Sigmoid colon (tissue), 7 donors: ENCODE measurements at places on chromosomes 6 and 20. TPM values are rescaled to one million over a fixed set of nuclear protein-coding genes. Genes with fewer than 3 reads are reported as not detected.

The SLC22A23 gene
- 8.1 TPM for total RNA-seq

The PACSIN1 gene
- total RNA-seq, result 0.49 TPM

The CLIC5 gene
- total RNA-seq, result 2.9 TPM

GRCh38 chr6:138757136-138757535, 16.4 kb upstream of the CCDC28A start:
- no peaks in the 10 kb centered on the region for H3K4me1 ChIP-seq
- no peak overlapping the region for H3K4me3 ChIP-seq
- H3K27ac ChIP-seq, result no peak overlapping the region
- DNase-seq, result no peak
- no peaks in the 10 kb centered on the region for H3K27me3 ChIP-seq
- H3K36me3 ChIP-seq, result no peaks in the 10 kb centered on the region

DNA sequence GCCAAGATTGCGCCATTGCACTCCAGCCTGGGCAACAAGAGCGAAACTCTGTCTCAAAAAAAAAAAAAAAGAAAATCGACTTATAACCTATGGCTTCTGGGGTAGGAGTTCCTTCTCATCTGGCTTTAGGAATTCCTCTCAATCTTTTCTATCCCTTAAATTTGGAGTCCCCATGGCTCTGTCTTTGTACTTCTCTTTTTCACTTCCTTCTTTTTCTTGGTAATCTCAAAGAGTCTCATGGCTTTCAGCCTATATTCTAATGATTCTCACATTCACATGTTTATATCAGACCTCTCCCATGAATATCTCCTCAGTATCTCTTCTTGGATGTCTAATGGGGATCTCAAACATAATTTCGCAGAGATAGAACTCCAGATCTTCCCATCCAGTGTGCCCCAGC, 42.8 kb upstream of the RALGAPA2 start:
- H3K4me3 ChIP-seq, result no peak overlapping the region
- no peak for DNase-seq
- no peaks in the 10 kb centered on the region for H3K27me3 ChIP-seq
- H3K27ac ChIP-seq, result no peak overlapping the region
- H3K4me1 ChIP-seq, result no peaks in the 10 kb centered on the region

DNA sequence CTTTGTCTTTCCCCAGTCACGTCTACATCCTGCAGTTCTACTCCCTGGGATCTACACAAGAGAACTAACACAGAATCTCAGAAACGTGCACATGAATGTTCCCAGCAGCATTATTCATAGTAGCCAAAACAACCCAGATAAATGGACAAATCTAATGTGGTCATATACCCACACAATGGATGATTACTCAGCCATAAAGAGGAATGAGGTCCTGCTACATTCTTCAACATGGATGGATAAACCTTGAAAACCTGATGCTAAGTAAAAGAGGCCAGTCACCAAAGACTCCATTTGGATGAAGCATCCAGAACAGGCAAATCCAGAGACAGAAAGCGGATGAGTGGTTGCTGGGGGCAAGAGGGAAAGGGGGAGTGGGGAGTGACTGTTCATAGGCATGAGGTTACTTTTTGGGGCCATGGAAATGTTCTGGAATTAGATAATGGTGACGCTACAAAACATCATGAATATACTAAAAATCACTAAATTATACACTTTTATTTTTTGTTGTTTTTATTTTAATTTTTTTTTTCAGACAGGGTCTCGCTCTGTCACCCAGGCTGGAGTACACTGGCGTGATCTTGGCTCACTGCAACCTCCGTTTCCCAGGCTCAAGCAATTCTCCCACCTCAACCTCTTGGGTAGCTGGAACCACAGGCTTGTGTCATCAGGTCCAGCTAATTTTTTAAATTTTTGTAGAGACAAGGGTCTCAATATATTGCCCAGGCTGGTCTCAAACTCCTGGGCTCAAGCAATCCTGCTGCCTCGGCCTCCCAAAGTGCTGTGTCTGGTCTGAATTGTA, 50.8 kb upstream of the DSN1 start:
- no peaks in the 10 kb centered on the region for H3K27me3 ChIP-seq
- no peak for DNase-seq
- peaks cover 16% of the 10 kb centered on the region for H3K36me3 ChIP-seq

DNA sequence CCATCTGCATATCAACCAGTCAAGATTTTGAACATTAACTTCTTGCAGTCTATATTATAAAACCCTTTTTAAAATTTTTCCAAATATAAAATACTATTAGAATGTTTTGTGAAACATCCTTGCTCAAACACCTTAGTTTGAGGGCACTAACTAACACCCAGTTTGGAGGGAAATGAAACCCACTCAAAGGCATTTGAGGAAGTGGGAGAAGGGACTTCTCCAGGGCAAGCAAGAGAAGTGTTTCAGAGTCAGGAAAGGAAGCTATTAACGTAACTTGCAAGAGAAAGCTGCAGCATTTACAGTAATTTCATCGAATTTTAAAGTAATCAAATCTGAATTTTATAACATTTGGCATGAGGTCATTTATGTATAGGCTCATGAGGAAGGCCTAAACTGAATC, 21.3 kb downstream of the MTFR2 start:
- no peaks in the 10 kb centered on the region for H3K27me3 ChIP-seq
- H3K36me3 ChIP-seq, result no peaks in the 10 kb centered on the region
- H3K4me1 ChIP-seq, result peaks cover 4% of the 10 kb centered on the region
- no peak for DNase-seq
